Neural crest cell (in vitro differentiated cells): ENCODE measurements at places on chromosomes 11 and 22.

DNA sequence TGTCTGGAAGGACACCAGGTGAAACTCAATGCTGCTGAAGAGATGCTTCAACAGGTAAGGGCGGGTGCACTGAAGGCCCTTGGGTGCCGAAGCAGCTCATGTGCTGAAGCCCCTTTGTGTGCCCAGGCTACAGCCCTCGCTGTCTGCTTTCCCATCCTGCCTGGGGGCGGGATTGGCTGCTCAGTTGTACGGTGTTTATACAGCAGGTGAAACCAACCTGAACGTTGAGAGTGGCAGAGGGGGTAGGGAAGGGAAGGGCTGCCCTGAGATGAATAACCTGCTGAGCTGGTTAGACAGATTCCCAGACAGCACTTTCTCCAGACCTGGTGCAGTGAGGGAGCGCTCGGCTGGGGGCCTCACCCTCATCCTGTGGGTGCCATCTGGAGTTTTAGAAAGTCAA lies 75.7 kb downstream of the CYB5R2 start:
- DNase-seq: no peak

GRCh38 chr11:130477586-130478203 lies 29.2 kb downstream of the ADAMTS15 start:
- no peak for DNase-seq

DNA sequence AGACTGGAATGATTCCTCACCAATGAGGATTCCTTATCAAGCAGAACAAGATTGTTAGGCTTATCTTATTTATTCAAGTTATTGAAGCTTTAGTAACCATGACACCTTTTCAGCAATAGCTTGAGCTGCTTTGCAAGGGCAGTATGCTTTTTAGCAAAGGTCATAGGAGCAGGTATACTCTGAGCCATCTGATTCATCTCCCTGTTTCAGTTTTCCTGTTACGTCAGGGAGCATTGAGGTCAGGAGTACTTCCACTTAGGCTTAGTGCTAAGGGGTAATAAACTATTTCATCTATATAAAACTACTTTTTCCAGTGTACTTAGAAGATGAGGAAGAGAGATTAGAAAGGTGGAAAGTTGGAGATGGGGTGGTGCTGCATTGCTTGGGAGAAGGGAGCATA lies 17.7 kb upstream of the ANKRD42 start:
- DNase-seq: no peak

- DNase-seq: peak; percentile 52
Observed at GRCh38 chr11:2533587-2534133, 88.9 kb downstream of the KCNQ1 start.

- DNase-seq: no peak
Observed at GRCh38 chr11:44659641-44660040, 67.1 kb upstream of the TSPAN18 start.

- DNase-seq: peak; percentile 87
Observed at GRCh38 chr11:64448599-64449380, 89.8 kb downstream of the RPS6KA4 start.

DNA sequence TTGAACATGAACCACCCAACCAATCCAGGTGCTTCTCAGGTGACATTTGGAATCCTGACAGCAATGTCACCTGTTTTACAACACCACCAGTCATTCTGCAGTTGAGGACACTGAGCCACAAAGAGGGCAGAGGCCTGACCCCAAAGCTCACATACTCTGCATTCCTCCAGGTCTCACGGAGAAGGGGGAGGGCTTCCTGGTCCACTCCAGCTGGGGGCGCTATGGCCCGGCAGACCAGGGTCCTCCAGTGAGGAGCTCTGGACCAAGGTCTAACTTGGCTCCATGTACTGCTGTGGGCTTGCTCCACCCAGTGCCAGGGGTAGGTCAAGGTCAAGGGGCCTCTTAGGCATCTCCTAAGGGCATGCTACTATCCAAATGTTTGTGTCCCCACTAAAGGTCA lies 1.5 kb upstream of the PNPLA3 start:
- no peak for DNase-seq

DNA sequence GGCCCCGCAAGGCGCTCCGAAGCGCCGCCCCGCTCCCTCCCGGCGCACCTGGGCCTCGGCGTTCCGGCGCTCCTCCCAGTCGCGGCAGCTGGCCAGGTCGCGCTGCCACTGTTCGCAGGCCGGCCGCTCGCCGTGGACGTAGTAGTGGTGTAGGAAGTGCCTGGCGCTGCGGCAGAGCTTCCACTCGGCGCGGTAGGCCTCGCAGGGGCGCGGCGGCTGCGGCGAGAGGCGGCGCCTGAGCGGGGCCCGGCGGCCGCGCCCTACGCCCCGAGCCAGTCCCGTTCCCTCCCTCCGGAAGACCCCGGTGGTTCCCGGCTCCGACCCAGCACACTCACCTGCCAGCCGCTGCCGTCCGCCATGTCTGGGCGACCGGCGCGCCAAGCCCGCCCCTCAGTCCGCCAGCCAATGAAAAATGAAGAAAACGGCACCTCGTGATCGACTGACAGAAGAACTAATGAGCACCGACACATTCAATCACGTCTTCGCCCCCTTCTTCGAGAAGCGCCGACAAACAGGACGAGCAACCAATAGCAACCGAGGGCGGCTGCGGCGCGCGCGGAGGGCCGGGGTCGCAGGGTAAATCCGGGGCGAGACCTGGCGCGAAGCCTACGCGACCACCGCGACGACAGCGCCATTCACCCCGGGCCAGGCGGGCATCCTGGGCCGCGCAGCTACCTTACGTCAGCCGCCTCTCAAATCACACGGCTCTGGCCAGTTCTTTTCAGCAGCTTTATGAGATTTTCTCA lies at the start of gene C22orf39:
Gene C22orf39 (minus strand): TSS at position 382 of the 746 bp plus-strand sequence. CDS start 23 bp downstream, at position 359.
- peak; percentile 81 for DNase-seq

- DNase-seq: no peak
Observed at GRCh38 chr11:16986434-16987204, 27.6 kb downstream of the PLEKHA7 start.

DNA sequence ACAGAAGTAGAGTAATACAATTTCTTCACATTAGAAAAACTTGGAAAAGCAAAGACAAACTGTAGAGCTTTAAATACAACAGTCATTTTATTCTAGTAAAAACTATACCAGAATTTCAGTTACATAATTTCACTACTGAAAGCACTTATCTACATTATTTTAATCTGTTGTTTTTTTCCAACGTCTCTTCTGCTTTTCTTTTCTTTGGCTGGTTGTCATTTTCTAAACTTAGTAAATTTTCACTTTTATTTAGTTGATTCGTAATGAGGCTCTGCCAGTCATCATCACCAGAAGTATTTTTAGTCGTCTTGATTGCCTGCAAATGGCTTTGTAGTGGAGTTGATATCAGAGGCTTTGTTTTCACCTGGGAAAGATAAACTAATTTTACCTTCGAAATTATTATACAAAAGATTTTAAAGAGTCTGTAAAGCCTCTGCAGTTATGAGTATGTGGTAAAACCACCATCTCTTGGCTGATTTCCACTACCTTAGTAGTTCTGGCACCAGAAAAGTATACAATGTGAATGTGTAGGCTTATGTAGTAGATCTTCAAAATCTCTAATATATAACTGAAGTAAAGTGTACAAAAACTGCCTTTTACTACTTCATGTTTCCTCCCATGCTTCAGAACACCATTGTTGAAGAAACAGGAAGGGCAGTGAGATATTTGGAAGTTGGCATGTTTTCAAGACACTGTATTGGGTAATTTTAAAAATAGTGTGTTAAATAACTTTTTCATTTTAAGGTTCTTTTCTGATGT lies 19.2 kb downstream of the EIF3M start:
- no peak for DNase-seq

DNA sequence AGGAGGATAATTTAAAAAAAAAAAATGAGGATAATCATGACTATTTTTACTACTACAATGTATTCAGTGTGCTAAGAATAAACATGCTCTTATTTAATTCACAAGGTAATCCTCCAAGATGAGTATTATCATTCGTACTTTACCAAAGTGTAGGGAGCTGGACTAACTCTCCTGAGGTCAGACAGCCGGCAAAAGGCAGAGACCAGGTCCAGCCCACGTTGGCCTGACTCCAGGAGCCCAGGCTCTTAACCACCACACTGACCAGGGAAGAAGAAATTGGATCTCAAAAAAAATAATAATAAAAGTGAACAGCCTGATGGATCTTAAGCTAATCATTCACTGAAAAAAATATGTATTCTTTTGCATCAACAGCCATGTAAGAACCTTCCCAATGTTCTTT lies 25.2 kb downstream of the PLAAT3 start:
- no peak for DNase-seq

DNA sequence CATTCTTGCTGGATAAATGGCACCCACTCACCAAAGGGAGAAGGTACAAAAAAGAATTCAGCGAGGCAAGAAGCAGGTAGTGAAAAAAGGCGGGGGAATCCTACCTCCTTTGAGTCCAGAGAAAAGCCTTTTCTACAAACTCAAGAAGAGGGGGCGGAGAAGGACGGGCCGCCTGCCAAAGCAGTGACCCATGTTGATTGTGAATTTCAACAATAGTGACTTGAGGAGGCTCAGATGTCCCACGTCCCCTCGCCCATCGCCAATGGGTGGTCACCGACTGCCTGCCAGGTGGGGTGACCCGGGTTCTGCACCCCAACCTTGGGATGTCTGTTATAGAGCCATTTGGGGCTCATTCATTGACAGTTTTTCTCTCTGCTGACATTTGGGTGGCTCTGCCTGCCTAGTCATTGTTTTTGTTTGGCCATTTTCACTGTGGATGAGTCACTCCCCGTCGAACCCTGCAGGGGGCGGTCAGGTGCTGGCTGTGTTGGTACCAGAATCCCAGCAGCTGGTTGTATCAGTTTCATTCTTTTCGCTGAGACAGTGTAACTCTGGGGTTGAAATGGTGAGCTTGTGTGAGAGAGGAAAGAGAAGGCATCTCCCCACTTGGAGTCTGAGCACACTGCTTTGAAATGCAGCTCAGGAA lies 163.4 kb upstream of the NCAM1 start:
- peak; percentile 54 for DNase-seq

DNA sequence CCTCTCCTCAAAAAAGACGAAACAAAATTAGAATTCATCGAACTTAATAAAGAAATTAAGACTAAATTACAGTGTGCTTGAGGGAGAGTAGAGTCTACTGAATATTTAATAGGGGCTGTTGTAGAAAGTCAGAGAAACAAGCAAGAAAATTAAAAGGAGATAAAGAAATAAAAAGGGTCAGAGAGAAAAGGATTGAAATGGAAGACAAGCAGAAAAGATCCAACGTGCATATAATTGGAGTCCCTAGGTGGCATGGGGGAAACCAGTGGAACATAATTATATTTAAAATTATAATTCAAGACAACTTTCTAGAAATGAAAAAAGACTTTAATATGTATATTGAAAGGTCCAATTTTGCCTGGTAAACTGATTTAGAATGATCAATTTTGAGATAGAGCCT lies 74.3 kb downstream of the ACER3 start:
- no peak for DNase-seq

GRCh38 chr11:62832336-62833234 lies at the start of gene TEX54:
Gene TEX54, minus strand, starts transcription at chr11:62832841.
- DNase-seq: no peak

GRCh38 chr11:77002776-77003175 lies 31.4 kb upstream of the B3GNT6 start:
- no peak for DNase-seq

GRCh38 chr22:39598017-39598965 lies 27.7 kb downstream of the CACNA1I start:
- peak; percentile 54 for DNase-seq

GRCh38 chr11:32821917-32822560 lies 7.7 kb upstream of the PRRG4 start:
- DNase-seq: no peak

DNA sequence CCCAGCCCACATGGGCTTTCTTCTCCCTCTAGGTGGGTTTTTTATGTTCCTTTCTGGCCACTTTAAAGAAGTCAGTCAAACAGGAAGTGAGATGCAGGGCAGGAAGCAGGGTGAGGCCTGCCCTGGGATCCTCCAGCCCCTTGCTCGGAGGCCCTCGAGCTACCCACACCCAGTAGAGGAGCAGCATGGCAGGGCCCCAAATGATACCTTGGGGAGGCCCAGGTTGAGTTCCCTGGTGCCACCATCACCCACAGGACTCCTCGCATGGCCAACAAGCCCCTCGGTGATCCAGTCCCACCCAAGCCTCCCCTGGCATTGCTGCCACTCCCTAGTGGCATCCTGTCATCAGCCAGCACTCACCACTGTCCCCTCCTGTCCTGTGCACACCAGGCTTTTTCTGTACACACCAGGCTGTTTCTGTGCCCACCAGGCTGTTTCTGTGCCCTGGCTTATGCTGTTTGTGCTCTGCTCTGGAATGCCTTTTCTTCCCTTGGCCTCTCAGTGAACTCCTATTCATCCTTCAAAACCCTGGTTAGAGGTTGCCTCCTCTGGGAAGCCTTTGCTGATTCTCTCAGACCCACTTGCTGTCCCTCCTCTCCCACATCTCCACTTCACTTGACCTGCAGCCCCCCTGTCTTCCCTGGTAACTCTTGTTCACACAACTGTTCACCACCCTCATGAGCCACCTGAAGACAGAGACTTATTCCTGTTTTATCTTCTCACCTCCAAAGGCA lies 3.1 kb upstream of the PTGDR2 start:
- DNase-seq: no peak

DNA sequence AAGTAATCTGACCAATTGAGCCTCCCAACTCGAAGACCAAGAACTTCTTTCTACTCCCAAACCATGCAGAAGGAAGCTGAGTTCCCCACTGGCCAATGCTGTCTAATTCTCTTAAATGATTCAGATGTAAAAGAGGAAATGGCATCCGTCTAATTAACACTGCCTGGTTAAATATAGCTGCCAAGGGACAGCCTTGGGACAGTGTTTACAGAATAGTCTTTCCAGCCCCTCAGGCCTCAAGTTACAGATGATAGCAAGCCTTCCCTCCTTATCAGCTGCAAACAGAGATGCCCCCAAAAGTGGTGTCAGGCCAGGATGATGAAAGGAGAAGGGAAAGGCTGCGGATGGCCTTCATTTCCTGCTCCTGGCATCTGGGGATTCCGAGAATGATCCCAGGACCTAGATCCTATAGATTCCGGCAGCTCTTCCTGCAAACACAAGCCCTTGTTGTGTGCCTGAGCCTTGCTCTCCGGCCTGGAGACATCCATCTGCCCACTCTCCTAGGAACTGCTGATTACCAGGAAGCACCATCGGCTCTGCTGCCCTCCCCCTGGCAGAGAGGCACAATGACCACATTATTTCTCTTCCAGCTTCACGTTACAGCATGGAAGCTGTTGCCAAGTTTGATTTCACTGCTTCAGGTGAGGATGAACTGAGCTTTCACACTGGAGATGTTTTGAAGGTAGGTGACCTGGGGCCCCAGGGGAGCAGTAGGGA lies 13.5 kb upstream of the TMA7B start:
- DNase-seq: no peak

DNA sequence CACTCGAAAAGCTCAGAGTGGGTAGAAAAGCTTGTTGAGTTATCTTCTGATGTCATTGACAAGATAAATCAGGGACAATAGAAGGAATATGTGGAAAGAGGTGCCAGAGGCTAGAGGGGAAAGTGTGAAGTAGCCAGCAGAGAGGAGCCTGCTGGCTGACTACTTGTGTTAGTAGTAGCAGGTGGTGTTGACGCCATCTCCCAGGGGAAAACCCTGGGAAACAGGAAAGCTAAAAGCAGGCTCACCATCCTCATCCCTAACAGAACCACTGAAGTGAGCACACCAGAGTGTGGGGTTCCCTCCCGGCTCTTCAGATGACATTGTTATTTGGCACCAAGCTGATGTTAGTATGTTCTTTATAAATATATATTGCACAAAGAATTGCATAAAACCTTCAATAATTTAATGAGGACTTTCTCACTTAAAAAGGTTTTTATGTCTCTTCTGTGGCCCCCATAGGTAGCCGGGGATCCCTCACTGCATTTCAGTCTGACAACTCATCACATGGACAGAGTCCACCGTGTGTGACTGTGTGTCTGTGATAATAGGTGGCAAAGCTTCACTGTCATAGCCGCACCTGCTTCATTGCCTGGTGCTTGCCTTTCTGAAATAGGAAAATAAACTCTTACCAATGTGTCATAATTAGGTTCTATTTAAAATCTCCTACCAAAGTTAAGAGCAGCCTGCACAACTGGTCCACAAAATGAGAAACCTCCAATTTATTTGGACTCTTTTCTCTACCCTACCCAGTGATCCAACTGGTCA lies 63.2 kb upstream of the TOP3B start:
- DNase-seq: no peak
